ENCODE measurements at places on chromosomes 3 and 15.

DNA sequence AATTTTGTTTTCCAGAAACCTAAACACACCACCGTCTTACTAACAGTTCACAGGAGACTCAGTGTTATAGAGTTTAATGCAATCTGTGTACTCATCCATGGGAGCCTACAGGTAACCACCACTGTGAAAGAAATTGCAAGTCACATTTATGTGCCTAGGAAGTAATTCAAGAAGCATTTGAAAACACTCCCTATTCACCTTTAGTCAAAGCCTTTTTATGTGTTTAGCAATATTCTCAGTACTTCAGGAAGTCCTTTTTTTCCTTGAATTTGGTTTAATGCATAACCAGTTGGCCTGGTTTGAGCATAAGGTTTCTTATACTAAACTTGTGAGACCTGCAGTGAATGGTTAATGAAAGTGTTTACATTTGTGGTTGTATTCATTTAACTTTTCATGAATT, 346.1 kb downstream of the CHST2 start:
- H3K27ac ChIP-seq = no peak overlapping the region
- no peak for DNase-seq
- no peak overlapping the region for H3K4me3 ChIP-seq
- peaks cover 8% of the 10 kb centered on the region for H3K4me1 ChIP-seq
- peaks cover 17% of the 10 kb centered on the region for H3K36me3 ChIP-seq

DNA sequence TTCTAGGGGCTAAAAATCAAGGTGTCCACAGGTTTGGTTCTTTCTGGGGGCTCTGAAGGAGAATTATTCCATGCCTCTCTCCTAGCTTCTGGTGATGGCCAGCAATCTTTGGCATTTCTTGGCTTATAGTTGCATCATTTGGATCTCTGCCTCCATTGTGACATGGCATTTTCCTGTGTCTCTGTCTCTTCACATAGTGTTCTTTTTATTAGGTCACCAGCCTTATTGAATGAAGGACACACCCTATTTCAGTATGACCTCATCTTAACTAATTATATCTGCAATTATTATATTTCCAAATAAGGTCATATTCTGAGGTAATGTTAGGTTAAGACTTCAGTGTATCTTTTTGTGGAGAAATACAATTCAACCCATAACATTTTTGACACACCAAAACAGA, 3.2 kb upstream of the GBE1 start:
- H3K4me1 ChIP-seq = peaks cover 27% of the 10 kb centered on the region
- no peaks in the 10 kb centered on the region for H3K27me3 ChIP-seq
- peaks cover 4% of the 10 kb centered on the region for H3K36me3 ChIP-seq
- H3K27ac ChIP-seq = no peak overlapping the region
- no peak for DNase-seq

DNA sequence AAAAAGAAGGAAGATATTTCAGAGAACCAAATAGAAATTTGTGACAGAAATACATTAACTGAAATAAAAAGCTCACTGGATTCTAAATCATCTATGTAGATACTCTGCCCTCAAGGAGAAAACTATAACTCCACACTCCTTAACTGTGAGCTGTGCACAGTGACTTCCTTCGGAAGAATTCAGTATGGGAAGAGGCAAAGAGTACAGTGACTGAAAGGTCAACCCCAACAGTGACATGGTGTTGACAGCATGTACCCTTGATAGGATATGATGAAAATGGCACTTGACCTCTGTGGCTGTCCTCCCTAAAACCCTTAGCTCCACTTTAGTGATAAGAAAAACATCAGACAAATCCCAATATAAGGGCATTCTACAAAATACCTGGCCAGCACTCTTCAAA, 165.5 kb downstream of the ATP10A start:
- DNase-seq = no peak
- no peak overlapping the region for H3K4me3 ChIP-seq
- H3K27ac ChIP-seq = no peak overlapping the region
- H3K27me3 ChIP-seq = no peaks in the 10 kb centered on the region
- H3K4me1 ChIP-seq = no peaks in the 10 kb centered on the region

GRCh38 chr3:123651449-123652341, 66.8 kb upstream of the HACD2 start:
- no peak overlapping the region for H3K4me3 ChIP-seq
- no peaks in the 10 kb centered on the region for H3K4me1 ChIP-seq
- no peak overlapping the region for H3K27ac ChIP-seq
- H3K36me3 ChIP-seq = no peaks in the 10 kb centered on the region
- DNase-seq = no peak

GRCh38 chr3:10345911-10346310, 25.0 kb upstream of the SEC13 start:
- peaks cover 5% of the 10 kb centered on the region for H3K4me1 ChIP-seq
- H3K4me3 ChIP-seq = no peak overlapping the region
- peaks cover 2% of the 10 kb centered on the region for H3K27me3 ChIP-seq
- H3K27ac ChIP-seq = no peak overlapping the region
- DNase-seq = no peak

All from activated B cell treated with CpG ODN at 0.5 μM for 24 hours (primary cell).